ENCODE measurements at places on chromosomes 5 and 9.

- DNase-seq: no peak
Measured at GRCh38 chr9:109767404-109767803, 12.6 kb upstream of the PALM2AKAP2 start.

DNA sequence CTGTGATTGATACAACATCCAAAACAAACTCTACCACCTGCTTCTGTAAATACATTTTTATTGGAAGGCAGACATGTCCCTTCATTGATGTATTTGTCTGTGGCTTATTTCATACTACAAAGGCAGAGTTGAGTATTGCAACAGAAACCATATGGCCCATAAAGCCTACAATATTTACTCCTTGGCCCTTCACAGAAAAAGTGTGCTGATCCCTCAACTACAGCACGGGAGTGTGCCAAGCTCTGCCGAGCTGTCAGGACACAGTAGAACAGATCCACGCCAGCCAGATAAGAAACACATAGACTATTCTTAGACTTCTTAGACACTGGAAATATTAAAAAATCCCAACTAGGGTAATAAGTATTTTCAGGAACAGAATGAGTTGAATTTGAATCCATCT lies 13.2 kb downstream of the TICAM2 start:
- no peak for DNase-seq

DNA sequence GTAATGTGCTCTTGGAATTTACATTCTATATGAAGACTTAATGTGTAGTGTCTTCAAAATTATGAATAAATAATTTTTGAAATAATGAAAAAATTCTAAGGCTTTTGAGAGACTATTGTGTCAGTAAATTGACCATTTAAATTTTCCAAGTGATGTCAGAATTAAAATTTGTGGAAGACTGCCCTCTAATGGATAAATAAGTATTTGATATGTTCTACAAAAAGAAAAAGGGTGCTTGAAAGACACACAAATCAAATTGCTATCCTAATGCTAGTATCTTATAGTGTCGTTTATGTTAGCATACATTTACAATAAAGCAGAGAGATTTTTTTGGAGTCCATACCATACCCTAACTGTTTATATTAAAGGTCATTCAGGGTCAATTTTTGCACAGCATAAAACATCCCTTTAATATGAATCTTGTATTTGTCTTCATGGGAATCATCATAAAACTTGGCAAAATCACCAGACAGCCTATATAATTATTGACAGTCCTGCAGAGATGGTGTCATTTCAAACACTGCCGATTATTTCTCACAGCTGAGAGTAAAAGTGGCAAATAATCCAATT lies 120.8 kb upstream of the SLC27A6 start:
- no peak for DNase-seq

GRCh38 chr9:137783521-137783920 lies 94.1 kb upstream of the CACNA1B start:
- no peak for DNase-seq

- DNase-seq: peak; percentile 3
Measured at GRCh38 chr9:126480813-126481212, 132.9 kb upstream of the LMX1B start.

GRCh38 chr9:38071470-38072134 lies 2.6 kb upstream of the SHB start:
- DNase-seq: no peak

- DNase-seq: no peak
Measured at GRCh38 chr9:107033966-107034365, 171.0 kb downstream of the ZNF462 start.

DNA sequence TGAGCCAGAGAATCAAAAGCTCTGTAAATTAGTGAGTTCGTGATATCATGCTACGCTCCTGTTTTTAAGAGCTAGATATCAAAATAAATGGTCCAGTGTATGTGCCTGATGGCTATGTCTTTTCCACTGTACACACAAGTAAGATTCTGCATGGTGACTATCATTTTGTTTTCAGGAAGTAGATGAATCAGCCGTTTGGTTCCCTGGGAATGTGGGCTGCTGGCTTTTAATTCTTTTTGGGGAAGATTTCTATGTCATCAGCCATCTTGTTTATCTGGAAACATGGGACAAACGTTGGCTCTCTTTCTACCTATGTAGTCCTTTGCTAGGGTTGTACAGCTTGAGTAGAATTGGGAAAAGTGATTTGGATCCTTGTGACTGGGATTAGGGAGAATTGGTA lies 126.7 kb downstream of the GRIA1 start:
- no peak for DNase-seq

- DNase-seq: no peak
Measured at GRCh38 chr5:57665146-57665936, 182.7 kb upstream of the ACTBL2 start.

- no peak for DNase-seq
Measured at GRCh38 chr5:124876983-124877382, 130.5 kb upstream of the ZNF608 start.

GRCh38 chr9:14159440-14160216 lies 154.3 kb downstream of the NFIB start:
- peak; percentile 46 for DNase-seq

DNA sequence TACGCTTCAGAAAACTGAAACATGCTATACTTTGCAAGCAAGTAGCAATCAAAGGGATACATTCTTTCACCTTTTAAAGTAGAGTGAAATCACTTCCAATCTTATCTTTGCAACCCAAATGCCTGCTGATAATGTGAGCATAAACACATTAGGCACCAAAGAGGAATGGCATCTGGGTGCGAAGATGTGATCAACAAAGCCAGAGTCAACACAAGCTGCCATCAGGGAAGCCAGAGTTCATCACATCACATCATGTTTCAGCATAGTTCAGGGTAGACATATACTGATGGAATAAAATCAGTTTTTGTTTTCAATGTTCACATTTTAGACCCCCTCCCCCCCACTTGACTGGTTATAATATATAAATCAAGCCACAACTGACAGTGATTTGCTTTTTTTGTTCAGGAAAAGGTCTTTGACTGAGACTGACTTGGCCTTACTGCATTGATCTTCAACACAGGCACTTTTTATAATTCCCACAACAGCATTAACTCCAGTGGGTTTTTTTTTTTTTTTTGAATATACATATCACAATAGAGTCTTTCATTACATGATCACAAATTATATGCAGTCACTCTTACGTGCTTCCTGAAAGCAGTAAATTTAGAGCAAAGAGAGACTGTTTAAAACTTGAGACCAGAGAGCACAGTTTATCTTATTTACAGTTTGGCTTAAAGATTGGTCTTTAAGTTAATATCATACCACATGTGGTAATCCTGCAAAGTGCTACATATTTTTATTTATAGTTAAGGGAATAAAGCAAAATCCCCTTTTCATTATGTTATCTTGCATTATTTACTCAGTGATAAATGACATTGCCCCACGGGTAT lies 20.3 kb downstream of the AOPEP start:
- no peak for DNase-seq

GRCh38 chr5:2128686-2129355 lies 246.1 kb upstream of the IRX4 start:
- no peak for DNase-seq

- DNase-seq: no peak
Measured at GRCh38 chr5:67144183-67144639, 52.4 kb downstream of the CD180 start.

DNA sequence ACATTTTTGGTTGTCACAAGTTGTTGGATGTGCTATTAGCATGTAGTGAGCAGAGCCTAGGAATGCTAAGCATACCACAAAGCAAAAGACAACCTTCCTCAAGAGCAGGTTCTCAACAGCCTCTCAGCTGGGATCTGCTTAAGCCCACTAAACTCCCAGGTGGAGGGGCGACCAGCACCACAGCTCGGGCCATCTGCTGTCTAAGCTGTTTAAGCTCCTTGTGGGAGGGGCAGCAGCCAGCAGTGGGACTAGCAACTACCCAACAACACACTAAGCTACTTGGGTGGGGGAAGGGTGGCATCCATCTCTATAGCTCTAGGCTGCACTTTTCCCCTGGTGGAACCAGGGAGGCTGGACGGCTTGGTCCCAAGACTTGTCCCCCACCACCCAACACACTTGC lies 1052.7 kb upstream of the ARRDC3 start:
- no peak for DNase-seq

Data from NCI-H1436 (cell line).